GM06990 (cell line): ENCODE measurements at places on chromosomes 6 and 20.

DNA sequence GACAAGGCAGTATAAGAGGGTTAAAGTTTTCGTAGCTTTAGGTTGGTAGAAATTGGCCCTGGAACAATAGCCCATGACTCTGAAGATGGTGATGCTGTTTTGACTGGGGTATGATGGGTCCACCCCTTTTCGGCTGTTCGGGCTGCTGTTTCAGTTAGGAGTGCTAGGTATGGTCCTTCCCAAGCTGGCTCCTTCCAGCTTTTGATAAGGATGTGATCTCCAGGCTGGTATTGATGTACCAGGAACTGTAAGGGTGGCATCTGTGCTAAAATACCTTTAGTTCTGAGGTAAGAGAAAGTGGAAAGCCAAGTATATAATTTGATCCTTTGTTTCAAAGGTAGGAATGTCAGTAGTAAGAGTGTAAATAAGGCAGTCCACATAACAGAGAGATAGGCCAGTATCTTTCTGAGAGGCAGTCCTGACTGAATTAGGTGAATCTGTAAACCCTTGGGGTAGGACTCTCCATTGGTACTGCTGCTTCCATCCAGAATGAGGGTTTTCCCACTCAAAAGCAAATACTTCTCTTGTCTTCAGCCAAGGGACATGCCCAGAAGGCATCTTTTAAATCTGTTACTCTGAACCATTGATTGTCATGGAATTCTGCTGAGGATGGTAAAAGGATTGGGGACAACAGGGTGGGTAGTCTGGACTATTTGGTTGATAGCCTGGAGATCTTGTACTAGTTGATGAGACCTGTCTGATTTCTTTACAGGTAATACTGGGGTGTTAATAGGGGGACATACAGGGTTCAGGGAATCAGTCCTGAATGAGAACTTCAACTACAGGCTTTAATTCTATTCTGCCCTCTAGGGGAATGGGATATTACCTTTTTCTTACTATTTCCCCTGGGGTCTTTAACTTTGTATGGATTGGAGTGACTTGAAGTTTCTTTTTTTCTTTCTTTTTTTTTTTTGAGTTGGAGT, 6.1 kb upstream of the ZNFX1 start:
- DNase-seq: no peak

DNA sequence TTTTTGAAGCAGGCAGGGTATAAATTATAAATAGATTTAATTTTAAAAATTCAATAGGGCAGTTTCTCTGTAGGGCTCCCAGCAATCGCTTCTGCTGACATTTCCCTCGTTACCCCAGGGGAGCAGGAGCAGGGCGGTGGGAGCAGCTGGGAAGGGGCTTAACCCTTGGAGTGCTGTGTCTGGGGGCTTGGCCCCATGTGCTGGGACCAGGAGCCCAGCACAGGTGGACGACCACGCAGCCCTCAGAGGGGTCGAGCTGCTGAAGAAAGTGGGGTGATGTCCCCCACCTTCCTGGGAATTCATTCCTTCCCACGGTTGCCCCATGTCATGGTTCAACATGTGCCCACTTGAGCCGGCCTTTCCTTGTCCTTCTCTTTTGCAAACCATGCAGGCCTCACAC, 67.5 kb upstream of the STX16 start:
- no peak for DNase-seq

DNA sequence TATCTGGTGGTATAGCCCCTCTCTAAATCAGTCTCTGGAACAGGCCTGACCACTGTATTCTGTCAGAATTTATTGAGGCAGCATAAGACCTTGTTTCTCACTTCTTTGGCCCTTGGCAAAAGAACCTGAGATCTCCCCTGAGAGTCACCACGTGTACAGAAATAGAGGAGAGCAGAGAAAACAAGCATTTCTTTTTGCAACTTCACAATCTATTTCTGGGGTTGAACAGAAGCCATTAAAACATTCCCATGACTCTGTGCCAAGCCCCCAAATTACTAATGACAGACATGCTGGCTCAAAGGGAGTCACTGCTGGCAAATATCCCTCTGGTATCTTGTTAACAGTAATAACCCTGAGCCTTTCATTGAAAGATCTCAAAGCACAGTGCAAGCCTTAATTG, 395.3 kb downstream of the MAFB start:
- DNase-seq: no peak

DNA sequence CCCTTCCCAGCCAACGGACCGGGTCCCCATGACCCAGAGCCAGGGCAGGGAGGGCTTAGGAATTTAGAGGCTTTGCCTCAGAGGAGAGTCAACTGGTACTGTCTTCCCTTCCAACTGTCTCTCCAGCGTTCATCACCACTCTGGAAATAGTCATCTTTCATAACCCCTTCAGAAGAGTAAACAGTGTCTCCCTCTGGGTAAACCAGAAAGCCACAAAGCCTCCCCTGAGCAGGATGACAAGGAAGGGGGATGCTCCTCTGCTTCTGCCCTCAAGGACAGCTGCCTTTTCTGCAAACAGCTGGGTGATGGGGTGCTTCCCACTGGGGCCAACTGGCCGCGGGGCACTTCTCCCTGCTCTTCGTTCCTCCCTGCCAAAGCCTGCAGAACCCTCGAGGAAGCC, 90.1 kb downstream of the PSMG4 start:
- DNase-seq: no peak

DNA sequence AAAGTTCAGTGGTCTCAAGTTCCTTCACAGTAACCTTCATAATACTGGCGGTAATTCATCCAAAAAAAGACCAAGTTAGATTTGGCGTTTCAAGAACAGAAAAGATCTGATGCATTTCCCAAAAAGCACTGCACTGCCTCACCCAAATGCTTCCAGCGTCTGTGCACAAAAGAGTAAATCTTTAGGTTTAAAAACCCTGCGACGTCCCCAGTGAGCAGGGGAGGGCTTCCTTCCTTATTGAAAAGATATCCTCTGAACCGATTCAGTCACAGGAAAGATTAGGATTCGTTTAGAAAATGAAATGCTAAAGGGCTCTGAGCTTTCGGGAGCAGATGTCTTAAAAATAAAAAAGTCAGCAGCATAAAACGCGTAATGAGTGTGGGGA, 654 bp downstream of the TBC1D7 start:
- peak; percentile 32 for DNase-seq

DNA sequence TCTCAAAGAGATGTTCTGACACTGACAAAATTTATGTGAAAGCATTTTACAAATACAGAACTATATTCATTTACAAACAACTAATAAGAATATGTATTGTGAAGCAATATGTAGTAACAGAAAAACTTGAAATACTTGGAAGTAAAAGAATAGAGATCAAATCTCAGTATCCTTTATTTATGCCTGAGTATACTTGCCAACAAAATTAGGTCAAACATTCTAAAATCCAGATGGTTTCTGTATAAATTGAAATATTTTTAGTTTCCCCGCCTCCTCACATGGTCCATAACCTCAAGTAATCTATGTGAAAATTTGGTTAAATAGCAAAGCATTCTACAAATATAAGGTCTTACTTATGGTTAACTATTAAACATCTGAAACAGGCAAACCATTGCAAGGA, 545.4 kb downstream of the EYS start:
- DNase-seq: no peak

DNA sequence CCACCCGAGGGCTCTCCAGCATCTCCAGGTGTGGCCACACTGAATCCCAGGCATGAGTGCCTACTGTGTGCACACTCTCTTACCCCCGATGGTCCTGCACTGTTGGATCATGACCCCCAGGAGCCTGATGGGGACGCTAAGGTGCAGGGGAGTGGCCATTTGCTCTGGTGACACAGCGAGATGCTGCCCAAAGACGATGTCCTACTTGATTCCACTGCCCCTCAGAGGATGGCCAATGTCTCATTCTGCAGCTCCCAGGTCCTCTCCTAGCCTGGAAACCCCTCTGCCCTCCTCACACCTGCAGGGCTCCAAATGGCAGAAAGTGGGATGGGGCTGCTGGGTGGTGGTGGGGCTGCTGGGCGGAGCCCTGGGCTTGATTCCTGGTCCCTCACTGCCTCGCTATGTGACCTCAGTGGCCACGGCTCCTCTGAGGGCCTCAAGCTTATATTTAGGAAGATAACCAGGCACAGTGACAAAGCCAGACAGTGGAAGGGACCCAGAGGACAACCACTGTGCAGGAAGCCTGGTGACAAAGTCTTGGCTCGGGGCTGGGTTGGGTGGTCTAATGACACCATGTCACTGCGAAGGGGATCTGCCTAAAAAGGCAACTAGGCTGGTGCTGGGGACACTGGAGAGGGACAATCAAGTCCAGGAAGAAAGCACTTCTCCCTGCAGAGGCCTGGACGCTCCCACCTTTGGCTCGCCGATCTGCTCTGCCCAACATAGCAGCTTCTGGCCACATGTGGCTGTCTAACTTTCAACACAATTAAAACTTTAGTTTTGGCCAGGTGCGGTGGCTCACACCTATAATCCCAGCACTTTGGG, 28.4 kb downstream of the TGM2 start:
- DNase-seq: no peak

GRCh38 chr6:135012764-135013163, 41.9 kb downstream of the HBS1L start:
- no peak for DNase-seq

DNA sequence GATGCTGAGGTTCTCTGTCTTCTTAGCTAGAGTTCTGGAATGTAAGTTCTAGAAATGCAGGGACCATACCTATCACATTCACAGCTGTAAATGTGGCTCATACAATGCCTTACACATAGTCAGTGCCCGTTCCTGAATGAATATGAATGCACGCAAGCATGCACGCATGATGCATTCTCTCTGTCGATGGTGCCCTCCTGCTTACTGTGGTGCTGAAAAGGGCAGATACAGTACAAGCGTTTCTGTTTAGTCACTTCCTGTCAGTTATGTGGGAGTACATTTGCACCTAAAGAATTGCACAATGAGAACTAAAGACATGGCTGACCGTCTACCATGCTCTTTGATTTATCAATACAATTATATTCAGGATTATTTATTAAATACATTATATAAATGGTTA, 152.2 kb upstream of the SOX4 start:
- no peak for DNase-seq
